ENCODE measurements at places on chromosomes 12 and 14.

- DNase-seq: no peak
These were observed 146.4 kb downstream of the CCER1 start for GRCh38 chr12:90808568-90808967.

DNA sequence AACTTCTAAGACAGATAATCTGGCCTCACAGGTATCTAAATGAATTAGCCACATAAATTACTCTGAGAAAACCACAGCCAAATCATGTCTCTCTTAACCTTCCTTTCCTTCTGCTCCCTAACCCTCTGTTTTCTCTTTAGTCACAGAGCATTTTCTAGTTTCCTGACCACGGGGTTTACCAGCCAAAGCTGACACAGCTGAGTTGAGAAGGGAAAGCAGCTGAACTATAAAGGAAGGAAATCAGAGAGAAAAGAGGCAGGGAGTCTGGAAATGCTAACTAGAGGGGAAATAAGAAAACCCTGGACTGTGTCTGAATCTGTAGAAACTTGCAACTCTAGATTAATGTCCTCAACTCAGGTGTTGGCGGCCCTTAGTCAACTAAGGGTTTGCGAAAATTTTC is 24.4 kb downstream of the ANKS1B start:
- no peak for DNase-seq

DNA sequence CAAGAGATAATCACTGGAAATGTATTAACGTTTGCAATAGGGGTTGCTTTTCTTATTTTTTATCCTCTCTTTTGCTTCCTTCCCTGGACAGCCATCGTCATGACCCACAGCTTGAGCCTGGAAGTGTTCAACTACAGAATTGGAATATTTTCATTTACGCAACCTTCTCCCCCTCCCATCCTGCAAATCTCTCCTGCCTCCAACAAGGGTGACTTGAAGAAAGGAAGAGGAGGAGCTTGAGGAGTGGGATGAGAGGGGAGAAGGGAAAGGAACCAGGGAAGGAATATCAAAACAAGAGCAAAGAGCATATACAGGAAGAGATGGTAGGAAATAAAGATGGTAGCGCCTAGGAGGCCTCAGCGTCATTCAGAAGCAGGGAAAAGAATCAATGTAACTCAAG is 1.6 kb upstream of the MANSC4 start:
- DNase-seq: no peak

DNA sequence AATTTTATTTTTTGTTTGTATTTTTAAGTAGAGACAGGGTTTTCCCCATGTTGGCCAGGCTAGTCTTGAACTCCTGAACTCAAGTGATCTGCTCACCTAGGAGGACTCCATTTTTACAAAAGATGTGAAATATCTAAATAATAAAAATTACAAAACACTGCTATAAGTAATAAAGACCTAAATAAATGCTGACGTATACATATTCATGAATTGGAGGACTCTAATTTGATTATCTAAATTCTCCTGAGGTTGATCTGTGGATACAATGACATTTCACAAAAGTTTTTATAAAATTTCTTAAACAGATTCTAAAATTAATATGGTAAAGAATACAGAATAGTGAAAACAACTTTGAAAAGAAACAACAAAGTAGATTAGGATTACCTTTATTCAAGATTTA is 1224.0 kb downstream of the SLC16A7 start:
- no peak for DNase-seq

- no peak for DNase-seq
These were observed 435.0 kb downstream of the GXYLT1 start for GRCh38 chr12:41709463-41710285.

- DNase-seq: peak; percentile 38
These were observed 20.5 kb upstream of the ITPR2 start for GRCh38 chr12:26853303-26854030.

GRCh38 chr14:21846227-21846885 is 172.7 kb upstream of the OR4E1 start:
- no peak for DNase-seq

GRCh38 chr12:120388691-120389481 is 19.9 kb upstream of the MSI1 start:
- no peak for DNase-seq

DNA sequence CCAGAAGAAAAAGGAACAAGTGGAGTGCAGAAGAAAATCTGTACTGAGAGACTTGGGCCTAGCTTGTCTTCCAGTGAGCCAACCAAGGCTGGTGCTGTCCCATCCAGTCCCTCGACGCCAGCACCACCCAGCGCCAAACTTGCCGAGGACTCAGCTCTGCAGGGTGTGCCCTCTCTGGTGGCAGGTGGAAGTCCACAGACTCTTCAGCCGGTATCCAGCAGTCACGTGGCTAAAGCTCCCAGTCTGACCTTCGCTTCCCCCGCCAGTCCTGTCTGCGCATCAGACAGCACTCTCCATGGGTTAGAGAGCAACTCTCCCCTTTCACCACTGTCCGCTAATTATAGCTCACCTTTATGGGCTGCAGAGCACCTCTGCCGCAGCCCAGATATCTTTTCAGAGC is 15.6 kb downstream of the CIPC start:
- DNase-seq: no peak

DNA sequence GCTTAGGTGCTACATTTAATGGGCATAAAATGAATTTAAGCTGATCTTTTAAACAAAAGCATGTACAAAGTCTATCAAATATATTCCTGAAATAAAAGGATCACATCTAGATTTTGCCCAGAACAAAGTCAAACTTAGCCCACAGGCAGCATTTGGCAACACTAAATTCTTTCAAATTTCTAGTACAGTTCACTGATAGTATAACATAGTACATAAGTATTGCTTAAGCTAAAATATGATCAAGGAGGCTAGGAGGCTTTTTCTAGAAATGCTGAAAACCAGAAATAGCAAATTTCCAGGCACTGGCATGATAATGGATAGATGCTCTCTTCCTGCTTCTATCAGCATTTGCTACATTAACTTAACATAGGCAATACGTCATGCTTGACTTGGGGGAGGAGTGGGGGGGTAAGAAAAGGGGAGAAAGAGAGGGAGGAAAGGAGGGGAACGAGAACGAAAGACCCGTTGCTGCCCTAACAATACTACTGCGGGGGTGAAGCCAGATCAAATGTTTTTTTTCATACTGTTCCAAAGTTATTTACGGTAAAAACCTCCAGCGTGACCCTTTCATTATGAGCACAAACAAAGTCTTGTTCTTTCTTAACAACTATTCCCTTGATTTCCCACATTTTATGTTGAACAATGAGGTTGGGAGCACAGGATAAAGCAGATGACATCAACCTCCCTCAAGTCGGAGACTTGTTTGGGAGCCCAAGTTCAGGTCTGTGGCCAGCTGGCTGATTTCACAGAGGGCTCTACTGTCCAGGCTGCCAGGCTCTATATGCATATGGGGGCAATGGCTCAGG is 10.6 kb downstream of the TMED10 start:
- no peak for DNase-seq

- no peak for DNase-seq
These were observed 741.8 kb downstream of the TMEM121 start for GRCh38 chr14:106268013-106268727.

GRCh38 chr12:77226368-77226767 is 161.0 kb upstream of the E2F7 start:
- DNase-seq: no peak

- no peak for DNase-seq
These were observed 34.7 kb downstream of the KICS2 start for GRCh38 chr12:64187370-64187769.

DNA sequence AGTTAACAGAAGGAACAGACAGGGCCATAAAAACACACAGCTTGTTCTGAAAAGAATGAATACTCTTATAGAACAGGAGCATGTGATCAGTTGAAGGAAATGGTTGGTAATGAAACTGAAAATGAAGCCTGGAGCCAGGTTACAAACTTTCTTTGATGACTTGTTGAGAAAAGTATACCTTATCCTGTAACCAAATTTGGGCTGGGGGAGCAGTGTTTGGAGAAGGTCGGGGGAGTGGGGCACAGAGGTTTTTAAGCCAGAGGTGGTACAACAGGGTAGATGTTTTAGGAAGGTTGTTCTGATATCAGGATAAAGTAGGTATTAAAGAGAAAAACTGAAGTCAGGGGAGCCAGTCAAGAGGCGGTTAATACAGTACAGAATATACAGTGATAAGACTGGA is 8.2 kb downstream of the GOLT1B start:
- no peak for DNase-seq

- no peak for DNase-seq
These were observed 162.8 kb downstream of the VRK1 start for GRCh38 chr14:96959992-96960391.

DNA sequence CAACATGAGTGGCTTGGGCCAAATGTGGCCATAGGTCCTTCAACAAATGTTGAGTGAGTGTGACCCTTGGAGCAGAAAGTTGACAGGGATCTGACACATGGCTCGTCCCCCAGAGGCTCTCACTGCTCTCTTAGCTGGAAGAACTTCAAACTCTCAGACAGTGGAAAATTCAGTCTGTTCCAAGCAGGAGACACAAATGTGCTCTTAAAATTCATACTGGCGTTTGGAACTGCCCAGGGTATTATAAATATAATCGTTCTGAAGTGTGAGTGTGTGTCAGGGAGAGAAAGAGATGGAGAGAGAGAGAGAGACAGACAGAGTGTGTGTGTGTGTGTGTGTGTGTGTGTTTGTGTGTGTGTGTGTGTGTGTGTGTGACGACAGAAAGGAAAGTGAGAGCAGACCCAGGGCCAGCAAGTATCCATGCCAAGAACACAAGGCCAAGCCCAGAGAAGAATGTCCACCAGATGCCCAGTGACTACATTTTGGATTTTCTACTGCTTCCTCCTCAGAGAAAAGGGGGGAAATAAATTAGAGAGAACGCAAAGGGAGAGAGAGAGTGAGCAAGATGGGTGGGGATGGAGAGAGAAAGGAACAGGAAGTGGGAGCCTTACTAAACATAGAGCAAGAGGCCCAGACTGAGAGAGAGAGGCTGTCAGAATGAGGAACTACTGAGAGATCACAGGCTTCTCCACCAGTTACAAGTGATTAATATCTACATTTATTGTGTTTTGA is 193.6 kb upstream of the NUDT4 start:
- peak; percentile 81 for DNase-seq

GRCh38 chr12:49635036-49635435 is 11.7 kb downstream of the PRPF40B start:
- no peak for DNase-seq

DNA sequence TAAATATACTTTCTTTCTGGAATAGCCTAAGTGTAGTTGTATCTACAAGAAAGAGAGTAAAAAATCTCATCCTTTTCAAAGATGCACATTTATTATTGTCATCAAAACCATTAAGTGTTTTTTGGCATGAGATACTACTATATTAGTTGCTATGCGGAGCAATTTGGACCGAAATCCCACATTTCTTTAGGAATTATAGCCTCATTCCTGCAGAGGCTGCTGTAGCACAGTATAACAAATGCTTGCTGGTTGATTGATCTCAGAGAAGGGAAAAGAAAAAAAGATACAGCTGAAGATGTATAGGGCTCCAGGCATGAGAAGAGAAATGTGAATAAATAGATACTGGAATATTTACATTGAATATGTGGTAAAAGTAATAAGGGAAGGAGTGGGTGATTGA is 36.0 kb downstream of the RHOJ start:
- no peak for DNase-seq

DNA sequence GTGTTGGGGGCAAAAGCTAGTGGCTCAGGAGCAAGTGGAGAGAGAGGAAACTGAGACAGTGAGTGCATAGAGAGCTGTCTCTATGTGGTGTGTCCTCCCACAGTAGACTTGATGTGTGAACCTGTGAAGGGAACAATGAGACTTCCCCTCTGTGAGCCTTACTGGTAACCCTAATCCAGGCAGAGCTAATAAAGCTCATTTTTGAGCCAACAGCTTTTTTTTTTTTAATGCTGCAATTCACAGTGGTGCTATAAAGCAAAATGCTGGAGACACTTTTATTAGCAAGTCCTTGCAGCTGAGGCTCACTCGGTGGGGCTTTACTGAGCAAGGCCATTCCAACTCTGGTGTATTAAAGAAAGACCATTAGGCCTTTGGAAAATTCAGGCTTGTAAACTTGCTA is 26.9 kb downstream of the FBXW8 start:
- no peak for DNase-seq

DNA sequence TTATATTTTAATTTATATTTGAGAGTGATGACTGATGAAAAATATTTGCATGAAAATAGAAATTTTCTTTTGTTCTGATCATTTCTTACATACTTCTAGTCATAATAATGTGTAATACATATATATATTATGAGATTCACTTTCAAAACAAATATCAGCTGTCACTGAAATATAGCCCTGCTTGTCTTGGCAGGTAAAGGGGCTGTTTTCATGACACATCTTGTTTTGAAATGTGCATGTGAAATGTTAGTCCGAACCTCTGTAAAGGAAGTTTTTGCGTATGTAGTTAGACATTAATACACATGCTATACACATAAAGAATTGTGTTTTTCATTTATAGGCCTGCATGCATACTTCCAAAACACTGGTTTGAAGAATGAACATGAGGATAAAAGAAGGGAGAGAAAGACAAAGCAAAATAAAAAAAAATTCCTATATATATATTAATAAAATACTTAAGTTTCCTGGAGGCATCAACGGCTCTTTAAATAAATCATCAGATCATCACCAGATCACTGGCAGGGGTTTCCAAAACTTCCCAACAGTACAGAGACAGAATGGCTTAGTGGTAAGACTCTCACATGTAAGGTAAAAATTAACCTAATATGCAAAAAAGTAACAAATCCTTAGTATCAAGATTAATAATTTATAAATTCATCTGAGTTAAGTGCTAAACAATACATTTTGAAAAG is 60.1 kb downstream of the SEL1L start:
- no peak for DNase-seq

- no peak for DNase-seq
These were observed 8.7 kb downstream of the SAV1 start for GRCh38 chr14:50659327-50659974.

DNA sequence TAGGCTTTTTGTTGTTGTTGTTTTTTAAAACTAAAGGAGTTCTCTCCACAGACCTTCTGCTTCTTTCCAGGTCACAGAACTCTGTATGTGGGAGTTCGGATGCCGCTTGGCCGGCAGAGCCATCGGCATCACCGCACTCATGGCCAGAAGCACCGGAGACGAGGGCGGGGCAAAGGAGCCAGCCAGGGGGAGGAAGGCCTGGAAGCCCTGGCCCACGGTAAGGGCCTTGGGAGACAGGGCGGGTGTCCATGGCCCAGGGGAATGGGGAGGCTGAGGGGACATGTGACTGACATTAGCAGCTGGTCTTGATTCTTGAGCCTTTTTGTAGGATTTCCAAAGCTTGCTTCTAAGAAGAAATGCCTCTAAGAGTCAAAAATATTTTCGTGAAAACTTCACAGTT is 26.2 kb downstream of the SLC4A8 start:
- no peak for DNase-seq

DNA sequence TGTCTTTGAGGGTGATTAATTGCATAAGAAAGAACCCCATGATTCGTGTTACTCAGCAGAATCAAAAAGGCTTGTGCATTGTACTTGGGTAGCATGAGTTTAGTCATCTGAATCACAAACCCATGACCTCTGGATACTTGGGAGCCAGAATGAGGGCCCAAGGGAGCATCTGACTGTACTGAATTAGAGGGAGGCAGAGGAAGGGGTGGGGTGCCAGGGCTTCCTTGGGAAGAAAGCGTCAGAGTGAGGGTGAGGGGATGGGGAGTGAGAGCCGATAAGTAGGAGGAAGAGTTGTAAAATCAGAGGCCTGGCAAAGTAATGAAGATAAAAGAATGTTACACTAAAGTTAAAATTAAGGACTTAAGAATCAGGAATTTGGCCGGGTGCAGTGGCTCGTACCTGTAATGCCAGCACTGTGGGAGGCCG is 29.8 kb downstream of the GPRC5D start:
- no peak for DNase-seq

GRCh38 chr12:57592551-57593165 is 1.7 kb downstream of the PIP4K2C start:
- DNase-seq: no peak

GRCh38 chr12:20006871-20007730 is 361.2 kb upstream of the PDE3A start:
- DNase-seq: no peak
